ENCODE measurements at places on chromosomes 6 and 20.

GRCh38 chr20:3011752-3012151, 31.7 kb upstream of the GNRH2 start:
- no peak for DNase-seq

- no peak for DNase-seq
Observed at GRCh38 chr6:41781366-41781730, 766 bp downstream of the PRICKLE4 start.

- no peak for DNase-seq
Observed at GRCh38 chr6:137677709-137678108, 183.5 kb upstream of the OLIG3 start.

- DNase-seq, result no peak
Observed at GRCh38 chr6:112321941-112322424, 25.1 kb upstream of the RFPL4B start.

DNA sequence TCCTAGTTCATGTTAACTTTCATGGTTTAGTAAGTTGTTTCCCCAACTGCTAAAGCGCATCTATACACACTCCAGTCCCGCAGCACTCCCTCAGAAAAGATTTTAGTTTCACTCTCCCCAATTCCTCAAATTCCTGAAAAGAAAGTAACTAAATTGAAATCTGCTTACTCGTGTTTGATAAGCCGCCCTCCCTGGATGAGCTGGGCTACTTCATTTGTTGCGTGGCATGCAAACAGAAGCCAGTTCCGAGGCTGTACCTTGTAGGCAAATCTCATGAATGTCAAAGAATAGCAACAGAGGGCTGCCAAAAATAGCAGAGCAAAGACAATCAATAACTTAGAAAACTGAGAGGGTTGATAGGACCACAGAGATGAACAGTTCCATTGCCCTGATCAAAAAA, 16.9 kb downstream of the MPC1 start:
- no peak for DNase-seq

DNA sequence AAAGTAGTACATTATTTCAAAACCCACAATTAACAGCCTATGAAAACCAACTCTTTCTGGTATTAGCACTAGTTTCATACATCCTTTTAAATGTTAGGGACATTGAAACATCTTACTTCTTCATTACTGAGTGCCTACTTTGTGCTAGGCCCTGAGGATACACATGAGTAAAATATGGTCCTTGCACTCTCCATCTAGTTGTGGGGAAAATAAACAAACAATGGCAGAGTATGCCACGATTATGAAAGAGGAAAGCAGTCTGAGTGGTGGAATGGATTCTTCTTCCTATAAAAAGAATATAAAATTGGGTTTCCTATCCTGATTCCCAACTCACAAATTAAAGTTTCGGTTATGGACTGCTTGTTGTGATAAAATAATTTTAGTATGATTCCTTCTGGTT, 84.9 kb downstream of the ATXN1 start:
- no peak for DNase-seq

- no peak for DNase-seq
Observed at GRCh38 chr6:44735630-44735963, 348.1 kb downstream of the CDC5L start.

DNA sequence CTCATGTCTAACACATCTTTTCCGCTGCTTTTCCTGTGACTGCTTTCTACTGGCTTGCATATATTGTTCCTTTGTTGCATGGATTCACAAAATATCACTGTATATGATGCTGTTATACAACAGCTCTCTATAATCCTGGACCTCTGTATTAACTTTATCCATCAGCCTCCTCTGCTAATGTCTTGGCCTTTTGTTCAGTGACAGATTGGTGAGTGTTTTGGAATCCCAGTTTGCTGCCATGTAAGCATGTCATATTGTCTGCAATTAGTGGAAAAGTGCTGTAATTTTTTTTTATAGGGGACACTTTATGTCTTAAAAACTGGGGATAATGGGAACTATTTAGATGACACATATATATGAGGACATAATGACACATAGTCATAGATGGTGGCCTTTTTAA, 3.0 kb downstream of the RIMS1 start:
- no peak for DNase-seq

DNA sequence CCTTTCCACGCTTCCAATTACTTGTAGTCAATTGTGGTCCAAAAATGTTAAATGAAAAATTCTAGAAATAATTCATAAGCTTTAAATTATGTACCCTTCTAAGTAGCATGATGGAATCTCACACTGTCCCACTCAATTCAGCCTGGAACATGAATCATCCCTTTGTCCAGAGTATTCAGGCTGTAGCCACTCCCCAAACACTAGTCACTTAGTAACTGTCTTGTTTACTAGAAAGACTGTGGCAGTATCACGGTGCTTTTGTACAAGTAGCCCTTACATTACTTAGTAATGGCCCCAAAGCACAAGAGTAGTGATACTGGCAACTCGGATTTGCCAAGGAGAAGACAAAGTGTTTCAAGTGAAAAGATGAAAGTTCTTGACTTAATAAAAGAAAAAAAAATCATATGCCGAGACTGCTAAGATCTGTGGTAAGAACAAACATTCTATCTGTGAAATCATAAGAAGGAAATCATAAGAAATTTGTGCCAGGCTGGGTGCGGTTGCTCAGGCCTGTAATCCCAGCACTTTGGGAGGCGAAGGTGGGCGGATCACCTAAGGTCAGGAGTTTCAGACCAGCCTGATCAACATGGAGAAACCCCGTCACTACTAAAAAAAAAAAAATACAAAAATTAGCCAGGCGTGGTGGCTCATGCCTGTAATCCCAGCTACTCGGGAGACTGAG, 168.5 kb upstream of the SIM1 start:
- no peak for DNase-seq

GRCh38 chr6:43635387-43636307, at the start of gene MAD2L1BP:
MAD2L1BP (plus strand) TSS chr6:43635840; CDS start chr6:43635876, 36 bp downstream.
- peak; percentile 73 for DNase-seq

GRCh38 chr20:45055056-45055455, 45.9 kb downstream of the KCNS1 start:
- DNase-seq, result no peak

- no peak for DNase-seq
Observed at GRCh38 chr6:21022343-21023107, 488.3 kb downstream of the CDKAL1 start.

DNA sequence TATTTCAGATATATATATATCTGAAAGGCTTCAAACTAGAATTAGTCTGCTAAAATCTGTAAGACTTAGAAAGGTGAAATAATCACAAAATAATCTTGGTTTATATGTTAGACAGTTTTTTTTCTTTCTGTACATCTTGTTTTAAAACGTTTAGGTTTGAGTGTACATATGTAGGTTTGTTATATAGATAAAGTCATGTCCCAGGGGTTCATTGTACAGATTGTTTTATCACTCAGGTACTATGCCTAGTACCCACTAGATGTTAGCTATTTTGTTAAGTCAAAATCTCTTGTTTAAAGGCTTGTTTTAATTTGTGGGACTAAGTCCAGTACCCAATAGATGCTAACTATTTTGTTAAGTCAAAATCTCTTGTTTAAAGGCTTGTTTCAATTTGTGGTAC, 1339.0 kb upstream of the CITED2 start:
- DNase-seq, result no peak

DNA sequence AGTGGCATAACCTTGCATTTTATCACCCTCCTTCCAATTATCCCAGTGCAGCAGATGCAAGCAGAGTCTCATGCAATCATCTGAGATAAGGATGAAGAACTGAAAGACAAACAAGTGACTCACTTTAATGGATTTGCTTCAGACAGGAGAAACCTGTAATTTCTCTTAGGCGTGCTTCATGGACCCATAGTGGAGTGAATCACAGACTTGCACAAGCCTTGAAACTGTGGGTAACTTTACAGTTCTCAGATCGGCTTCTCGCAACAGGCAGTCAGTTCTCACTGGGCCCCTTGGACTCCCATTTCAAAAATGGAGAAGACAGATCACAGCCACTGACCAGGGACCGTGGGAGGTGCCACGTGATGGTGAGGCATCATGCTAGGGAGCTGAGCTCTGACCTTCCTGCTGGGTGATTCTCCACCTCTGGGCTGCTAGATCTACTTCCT, at the start of gene ADGRF4:
Gene ADGRF4, plus strand, starts transcription at position 239 of the 446 bp plus-strand sequence. CDS start 8,666 bp downstream, outside the sequence.
- no peak for DNase-seq

DNA sequence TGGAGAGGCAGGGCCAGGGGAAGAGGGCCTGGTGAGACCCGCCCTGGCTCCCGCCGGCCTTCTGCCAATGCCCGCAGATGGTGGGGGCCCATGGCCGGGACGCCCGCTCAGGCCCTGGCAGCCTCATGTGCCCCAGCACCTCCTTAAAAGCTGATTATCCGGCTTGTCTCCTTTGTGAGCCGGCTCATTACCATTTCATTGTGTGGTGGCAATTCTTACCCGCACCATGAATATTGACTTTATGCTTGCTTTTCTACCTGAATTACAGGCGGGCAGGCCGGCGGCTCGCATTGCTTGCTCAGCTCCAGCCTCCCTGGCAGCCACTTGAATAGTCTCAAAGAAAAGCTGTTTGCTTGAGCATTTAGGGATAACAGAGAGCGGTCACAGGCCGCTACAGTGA, 120.0 kb upstream of the JAG1 start:
- DNase-seq, result no peak

DNA sequence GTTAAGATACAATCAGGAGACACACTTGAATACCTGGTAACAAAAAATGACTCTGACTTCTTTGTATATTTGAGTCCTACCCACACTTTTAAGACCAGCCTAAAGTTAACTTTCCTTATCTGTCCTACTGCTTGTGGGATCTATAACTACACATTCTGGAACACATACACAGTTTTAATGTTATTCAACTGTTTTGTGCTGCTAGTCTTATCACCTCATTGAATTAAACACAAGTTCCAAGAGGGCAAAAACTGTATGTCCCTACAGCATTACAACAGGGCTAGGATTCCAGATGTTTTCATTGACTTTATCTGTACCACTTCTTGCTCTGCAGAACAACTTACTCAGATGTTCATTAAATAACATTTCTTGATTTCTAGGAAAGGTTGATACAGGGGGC, 2.8 kb downstream of the HMGN3 start:
- DNase-seq, result no peak

GRCh38 chr6:69883551-69883950, 17.2 kb downstream of the COL19A1 start:
- no peak for DNase-seq

- DNase-seq, result no peak
Observed at GRCh38 chr6:24749297-24749696, 25.4 kb upstream of the GMNN start.

- DNase-seq, result no peak
Observed at GRCh38 chr6:117329926-117330325, 64.6 kb downstream of the VGLL2 start.

- DNase-seq, result no peak
Observed at GRCh38 chr6:140812636-140813035, 1320.1 kb upstream of the GJE1 start.

GRCh38 chr6:170289180-170289931, 1.5 kb downstream of the DLL1 start:
- DNase-seq, result no peak

DNA sequence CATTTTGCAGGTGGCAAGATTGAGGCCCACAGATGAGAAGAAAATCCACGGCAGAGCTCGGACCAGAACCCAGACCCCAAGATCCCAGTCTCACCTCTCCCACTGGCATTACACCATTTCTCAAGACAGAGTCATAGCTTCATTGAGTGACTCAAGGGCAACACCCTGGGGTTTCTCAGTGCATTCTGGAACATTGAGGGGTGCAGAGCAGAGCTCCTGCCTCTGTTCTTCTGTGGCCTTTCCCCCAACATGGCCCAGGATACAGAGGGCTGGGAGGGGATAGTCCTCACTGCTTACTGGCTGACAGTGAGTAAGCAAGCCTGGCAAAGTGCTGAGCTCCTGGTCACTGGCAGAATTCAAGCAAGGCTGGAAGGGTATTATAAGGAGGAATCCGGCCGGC, 74.0 kb downstream of the MDGA1 start:
- DNase-seq, result no peak

DNA sequence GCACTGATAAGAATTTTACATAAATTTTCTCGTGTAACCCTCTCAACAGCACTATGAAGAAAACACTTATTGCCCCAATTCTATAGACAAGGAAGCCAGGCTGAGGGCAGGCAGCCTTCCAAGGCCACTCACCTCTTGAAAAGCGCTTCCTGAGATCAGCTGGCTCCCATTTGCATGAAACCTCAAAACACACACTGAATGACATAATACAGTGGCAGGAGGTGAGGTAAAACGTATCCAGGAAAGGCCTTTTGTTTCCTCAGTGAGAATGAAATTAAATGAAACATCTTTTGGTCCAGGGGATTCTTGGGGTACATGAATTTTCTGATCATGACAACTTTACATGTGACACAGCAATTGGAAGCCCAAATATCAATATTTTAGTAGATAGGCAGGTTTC, 112.5 kb downstream of the WDR27 start:
- no peak for DNase-seq

- peak; percentile 59 for DNase-seq
Observed at GRCh38 chr6:31399589-31400466, 3.6 kb upstream of the MICA start.

DNA sequence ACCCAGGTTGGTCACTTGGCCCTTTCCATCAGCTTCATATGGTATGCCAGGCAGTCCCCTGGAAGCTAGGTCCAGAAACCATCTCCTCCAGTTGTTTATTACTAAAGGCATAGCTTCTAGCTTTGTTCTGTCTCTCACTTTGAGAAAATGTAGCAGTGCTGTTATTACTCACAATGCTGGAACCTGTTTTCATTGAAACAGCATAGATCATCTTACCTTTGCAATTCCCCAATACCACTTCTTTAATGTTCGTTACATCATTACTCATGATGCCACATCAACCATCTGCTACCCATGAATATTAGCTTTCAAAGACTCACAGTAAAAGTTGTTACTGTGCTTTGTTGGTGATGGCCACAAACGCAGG, 88.3 kb downstream of the ADAT2 start:
- DNase-seq, result no peak

- no peak for DNase-seq
Observed at GRCh38 chr6:21608601-21609000, 15.1 kb downstream of the SOX4 start.

GRCh38 chr20:45951925-45952834, 17.7 kb downstream of the PCIF1 start:
- DNase-seq, result no peak

GRCh38 chr6:149013586-149014344, 266.9 kb downstream of the UST start:
- no peak for DNase-seq

DNA sequence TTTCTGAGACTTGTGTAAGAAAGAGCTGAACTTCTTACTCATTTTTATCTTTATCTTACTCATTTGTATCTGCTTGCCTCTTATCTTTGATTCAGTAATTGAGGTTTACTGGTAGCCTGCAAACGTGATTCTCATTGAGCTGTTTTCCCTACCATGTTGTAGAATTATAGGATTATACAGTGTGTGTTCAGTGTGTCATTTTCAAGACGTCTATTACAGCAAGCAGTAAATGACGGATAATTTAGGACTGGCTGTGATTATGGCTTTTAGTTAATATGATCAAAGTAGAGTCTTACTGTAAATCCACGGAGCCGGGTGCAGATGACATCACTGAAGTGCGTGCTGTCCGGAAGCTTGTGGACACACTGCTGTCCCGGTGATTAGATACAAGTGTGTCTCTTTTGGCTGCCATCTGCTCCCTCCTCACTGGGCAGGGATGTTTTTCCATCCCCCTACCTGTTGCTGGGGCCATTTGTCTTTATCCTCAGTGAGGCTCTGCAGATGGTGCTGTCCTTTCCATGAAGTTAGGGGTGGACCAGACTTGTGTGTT, 6.0 kb downstream of the NELFCD start:
- DNase-seq, result no peak

All from stimulated activated CD8-positive, alpha-beta memory T cell treated with anti-CD3 and anti-CD28 coated beads, Interleukin-7, amount 100 ng/mL, for 4 hours (primary cell).